ENCODE measurements at places on chromosomes 6 and 20.

DNA sequence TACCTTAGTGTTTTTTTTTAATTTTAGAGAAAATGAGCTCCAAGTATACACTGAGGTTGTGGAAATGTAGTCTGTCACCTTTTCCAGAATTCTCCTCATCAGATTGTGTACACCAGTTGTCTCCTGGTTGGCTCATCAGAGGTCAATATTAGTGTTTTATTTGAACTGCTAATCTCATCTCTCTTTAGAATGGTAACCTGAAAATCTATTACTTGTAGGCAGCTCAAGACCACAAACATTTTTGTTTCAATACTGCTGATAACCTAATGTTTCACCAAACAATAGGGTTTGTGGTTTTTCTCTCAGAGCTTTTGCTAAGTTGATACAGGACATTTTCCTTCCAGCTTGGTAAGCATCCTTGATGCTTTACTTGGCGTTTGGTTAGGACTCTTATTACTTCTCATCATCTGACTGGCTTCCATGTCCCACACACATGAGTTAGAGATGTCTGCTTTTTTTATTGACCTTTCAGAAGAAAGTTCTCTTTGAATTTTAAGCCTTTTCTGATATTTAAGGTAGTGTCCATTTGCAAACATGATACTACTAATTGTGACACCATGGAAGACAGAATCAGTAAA lies 15.1 kb downstream of the ADGRG6 start:
- no peaks in the 10 kb centered on the region for H3K4me1 ChIP-seq
- no peak for DNase-seq
- no peak overlapping the region for H3K27ac ChIP-seq
- no peak overlapping the region for H3K4me3 ChIP-seq
- H3K27me3 ChIP-seq: no peaks in the 10 kb centered on the region
- no peaks in the 10 kb centered on the region for H3K36me3 ChIP-seq

DNA sequence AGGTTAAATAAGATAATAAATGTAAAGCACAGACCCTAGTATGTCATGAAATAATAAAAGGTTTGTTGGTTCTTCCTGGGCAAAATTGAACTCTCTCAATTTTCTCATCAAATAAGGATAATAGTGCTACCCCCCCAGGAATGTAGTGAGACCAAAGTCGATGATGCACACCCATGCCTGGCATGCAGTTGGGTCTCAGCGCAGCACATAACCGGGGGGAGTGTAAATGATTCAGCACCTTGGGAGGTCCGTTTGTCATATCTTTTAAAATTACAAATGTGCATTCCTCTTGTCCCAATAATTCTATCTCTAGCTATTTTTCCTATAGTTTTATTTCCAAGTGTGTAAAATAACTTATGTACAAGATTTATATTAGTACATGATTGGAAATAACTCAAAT lies 31.3 kb upstream of the CCDC167 start:
- H3K27me3 ChIP-seq: peaks cover 2% of the 10 kb centered on the region
- H3K27ac ChIP-seq: no peak overlapping the region
- no peaks in the 10 kb centered on the region for H3K36me3 ChIP-seq
- peaks cover 14% of the 10 kb centered on the region for H3K4me1 ChIP-seq

DNA sequence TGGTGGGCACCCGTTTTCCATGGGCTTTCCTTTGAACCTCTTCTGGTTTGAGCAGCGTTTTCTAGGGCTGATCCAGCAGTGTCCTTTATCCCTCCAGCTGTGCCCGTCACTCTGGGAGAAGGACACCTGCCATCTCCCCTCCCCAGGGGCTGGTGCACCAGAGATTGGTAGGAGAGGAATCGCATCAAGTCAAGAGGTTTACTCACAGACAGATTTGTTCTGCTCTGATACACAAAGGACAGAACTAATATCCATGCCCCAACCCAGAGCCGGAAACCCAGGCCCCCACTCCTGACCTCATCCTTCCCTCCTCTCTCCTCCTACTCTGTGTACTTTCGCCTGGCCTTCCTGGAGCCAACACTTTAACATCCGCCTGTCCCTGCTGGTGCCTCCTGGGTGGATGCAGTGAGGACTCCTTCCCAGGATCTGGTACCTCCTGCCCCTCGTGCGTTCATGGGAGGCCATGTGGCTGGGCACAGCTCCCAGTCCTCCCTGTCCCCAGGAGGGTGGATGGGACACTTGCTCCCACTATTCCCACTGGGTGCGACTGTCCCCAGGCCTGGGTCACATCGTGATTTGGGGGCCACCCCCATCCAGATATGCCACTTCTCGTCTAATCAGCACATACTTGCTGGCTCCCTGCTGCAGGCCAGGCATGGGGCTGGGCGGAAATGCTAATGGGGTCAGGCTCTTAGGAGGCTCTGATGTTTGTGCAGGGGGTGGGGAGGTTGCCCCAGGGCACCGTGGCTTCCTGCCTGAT lies 286.3 kb downstream of the CDH4 start:
- H3K4me1 ChIP-seq: no peaks in the 10 kb centered on the region
- no peak overlapping the region for H3K27ac ChIP-seq
- no peaks in the 10 kb centered on the region for H3K27me3 ChIP-seq

GRCh38 chr6:141210901-141211300 lies 921.8 kb upstream of the GJE1 start:
- no peak overlapping the region for H3K4me3 ChIP-seq
- no peaks in the 10 kb centered on the region for H3K27me3 ChIP-seq
- no peaks in the 10 kb centered on the region for H3K4me1 ChIP-seq
- H3K27ac ChIP-seq: no peak overlapping the region
- DNase-seq: no peak

GRCh38 chr20:1083431-1084080 lies 34.8 kb upstream of the PSMF1 start:
- H3K27ac ChIP-seq: no peak overlapping the region
- peaks cover 2% of the 10 kb centered on the region for H3K36me3 ChIP-seq
- H3K4me3 ChIP-seq: no peak overlapping the region
- DNase-seq: no peak
- H3K27me3 ChIP-seq: no peaks in the 10 kb centered on the region
- H3K4me1 ChIP-seq: peaks cover 16% of the 10 kb centered on the region

GRCh38 chr6:22328474-22328873 lies 31.6 kb upstream of the PRL start:
- H3K27ac ChIP-seq: no peak overlapping the region
- DNase-seq: no peak
- no peaks in the 10 kb centered on the region for H3K4me1 ChIP-seq
- no peaks in the 10 kb centered on the region for H3K36me3 ChIP-seq
- H3K4me3 ChIP-seq: no peak overlapping the region

DNA sequence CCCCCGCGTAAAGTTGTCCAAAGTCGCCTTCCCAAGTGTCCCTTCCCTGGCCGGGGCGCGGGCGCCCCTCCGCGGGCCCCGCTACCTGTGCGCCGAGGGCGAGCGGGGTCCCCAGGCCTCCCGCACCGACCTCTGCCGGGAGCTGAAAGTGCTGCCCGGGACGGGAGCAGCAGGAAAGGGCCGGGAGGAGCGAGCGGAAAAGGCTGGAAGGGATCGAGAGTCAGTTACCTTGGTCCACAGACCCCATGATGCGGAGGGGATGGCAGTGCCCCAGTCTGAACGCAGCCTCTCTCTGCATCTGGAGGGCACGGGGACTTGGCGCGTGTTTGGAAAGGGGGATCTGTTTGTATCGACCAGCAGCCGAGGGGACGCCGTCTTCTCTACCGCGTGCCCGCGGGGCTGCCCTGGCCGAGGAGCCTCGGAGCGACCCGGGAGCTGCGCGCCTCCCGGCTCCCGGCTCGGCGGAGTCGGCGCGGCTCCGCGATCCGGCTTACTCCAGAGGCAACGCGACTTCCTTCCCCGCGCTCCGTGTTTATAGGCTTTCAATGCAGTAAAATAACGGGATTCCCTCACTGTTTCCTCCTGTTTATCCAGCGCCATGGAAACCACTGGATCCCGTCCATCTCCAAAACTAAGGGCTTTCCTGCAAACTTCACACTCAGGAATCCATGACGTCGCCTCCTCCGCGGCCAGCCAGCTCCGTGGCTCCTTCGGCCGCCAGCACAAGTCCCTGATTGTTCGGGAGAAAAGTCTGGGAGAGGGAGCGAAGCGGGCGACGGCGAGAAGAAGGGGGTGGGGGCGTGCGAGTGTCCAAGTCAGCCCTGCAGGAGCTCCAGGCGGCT lies 20.0 kb upstream of the NFATC2 start:
- peaks cover 70% of the 10 kb centered on the region for H3K27me3 ChIP-seq
- H3K27ac ChIP-seq: no peak overlapping the region
- H3K36me3 ChIP-seq: no peaks in the 10 kb centered on the region
- H3K4me1 ChIP-seq: peaks cover 28% of the 10 kb centered on the region

DNA sequence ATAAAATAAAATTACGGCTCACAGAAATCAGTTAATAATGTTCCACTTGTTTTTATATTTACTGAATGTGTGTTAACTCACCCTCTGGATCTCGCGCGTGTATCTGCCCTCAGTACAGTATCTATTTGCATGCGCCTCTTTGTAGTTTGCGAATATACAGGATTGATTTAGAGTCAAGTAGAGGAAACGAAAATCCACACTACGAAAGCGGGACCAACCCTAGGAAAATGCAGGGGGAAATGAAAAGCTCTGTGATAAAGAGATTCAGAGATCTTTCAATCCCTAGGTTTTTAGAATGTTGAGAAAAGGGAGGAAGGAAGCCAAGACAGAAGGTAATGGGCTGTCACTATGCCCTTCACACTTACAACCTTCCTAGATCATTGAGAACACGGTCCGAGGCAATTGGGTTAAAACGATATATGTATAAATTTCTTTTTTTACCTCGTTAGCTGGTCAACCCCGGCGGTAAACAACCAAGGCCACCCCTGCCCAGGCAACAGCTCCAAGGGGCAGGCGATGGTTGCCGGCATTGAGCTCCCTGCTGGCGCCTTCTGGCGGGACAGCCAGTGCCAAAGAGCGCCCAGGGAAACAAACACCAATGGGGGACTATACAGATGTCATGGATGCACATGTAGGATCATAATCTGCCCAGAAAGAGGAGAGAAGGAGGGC lies 792 bp upstream of the FUT9 start:
- H3K4me1 ChIP-seq: no peaks in the 10 kb centered on the region
- H3K36me3 ChIP-seq: no peaks in the 10 kb centered on the region
- H3K27ac ChIP-seq: no peak overlapping the region
- DNase-seq: no peak
- no peak overlapping the region for H3K4me3 ChIP-seq

DNA sequence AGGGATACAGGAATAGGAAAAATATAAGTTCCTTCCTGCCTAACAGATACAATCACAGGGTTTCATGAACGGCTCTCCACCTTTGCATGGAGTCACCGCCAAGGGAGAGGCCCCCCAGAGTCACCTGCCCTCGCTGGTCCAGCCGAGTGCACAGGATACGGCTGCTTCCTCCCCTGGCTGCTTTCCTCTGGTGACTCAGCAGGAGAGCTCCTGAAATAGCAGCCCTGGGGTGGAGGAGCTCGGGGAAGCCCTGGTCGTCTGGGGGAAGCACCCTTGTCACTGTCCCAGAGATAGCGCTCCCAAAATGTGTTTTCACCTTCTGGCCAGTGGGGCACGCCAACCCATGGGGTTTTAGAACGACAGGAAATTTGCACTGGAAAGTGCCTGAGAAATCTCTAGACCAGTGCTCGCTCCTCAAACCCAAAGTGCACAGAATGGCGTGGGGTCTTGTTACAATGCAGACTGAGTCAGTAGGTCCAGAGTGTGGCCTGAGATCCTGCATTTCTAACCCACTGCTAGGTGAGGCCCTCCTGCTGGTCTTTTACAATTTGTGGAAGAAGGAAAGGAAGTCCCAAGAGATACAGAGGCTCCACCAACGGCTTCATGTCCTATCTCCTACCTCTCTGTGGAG lies 35.9 kb upstream of the FAM50B start:
- H3K27me3 ChIP-seq: no peaks in the 10 kb centered on the region
- no peak overlapping the region for H3K4me3 ChIP-seq
- no peak overlapping the region for H3K27ac ChIP-seq
- no peaks in the 10 kb centered on the region for H3K36me3 ChIP-seq

- H3K4me3 ChIP-seq: no peak overlapping the region
- no peaks in the 10 kb centered on the region for H3K27me3 ChIP-seq
- H3K27ac ChIP-seq: no peak overlapping the region
- DNase-seq: no peak
- H3K36me3 ChIP-seq: peaks cover 20% of the 10 kb centered on the region
Measured at GRCh38 chr6:137863091-137863797, 3.8 kb upstream of the TNFAIP3 start.

- H3K27ac ChIP-seq: no peak overlapping the region
- no peaks in the 10 kb centered on the region for H3K27me3 ChIP-seq
- peaks cover 13% of the 10 kb centered on the region for H3K4me1 ChIP-seq
- H3K4me3 ChIP-seq: no peak overlapping the region
Measured at GRCh38 chr6:109081516-109082187, 13.0 kb downstream of the SESN1 start.

- no peak overlapping the region for H3K4me3 ChIP-seq
- no peak overlapping the region for H3K27ac ChIP-seq
- peaks cover 22% of the 10 kb centered on the region for H3K4me1 ChIP-seq
Measured at GRCh38 chr6:36977470-36977941, 8.5 kb downstream of the MTCH1 start.

GRCh38 chr6:35633579-35634089 lies 55.1 kb downstream of the FKBP5 start:
- H3K27me3 ChIP-seq: no peaks in the 10 kb centered on the region
- DNase-seq: no peak
- H3K36me3 ChIP-seq: peaks cover 33% of the 10 kb centered on the region
- H3K4me1 ChIP-seq: peaks cover 29% of the 10 kb centered on the region

DNA sequence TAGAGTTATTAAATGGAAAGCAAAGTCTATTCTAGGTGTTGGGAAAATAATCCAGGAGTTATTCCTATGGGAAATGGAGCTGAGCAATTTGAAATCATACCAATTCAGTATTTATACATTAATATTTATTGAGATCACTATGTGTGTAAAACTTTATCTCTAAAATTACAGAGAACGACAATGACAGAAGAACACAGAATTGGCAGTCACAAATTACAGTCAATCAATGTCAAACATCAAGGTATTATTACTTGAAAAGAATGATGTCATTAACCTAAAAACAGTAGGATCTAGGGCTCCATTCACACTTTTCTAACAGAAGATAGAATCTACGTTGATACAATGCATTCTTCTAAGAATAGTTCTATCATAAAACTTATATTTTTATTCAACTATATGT lies 154.9 kb upstream of the GJE1 start:
- DNase-seq: no peak
- no peaks in the 10 kb centered on the region for H3K4me1 ChIP-seq
- no peaks in the 10 kb centered on the region for H3K36me3 ChIP-seq
- no peak overlapping the region for H3K4me3 ChIP-seq

- no peaks in the 10 kb centered on the region for H3K4me1 ChIP-seq
- H3K27me3 ChIP-seq: peaks cover 2% of the 10 kb centered on the region
- H3K27ac ChIP-seq: no peak overlapping the region
- no peak overlapping the region for H3K4me3 ChIP-seq
- DNase-seq: no peak
- H3K36me3 ChIP-seq: no peaks in the 10 kb centered on the region
Measured at GRCh38 chr6:130997061-130997753, 65.8 kb downstream of the EPB41L2 start.

GRCh38 chr6:14709900-14710299 lies 536.0 kb upstream of the JARID2 start:
- peaks cover 4% of the 10 kb centered on the region for H3K36me3 ChIP-seq
- H3K4me3 ChIP-seq: no peak overlapping the region
- H3K27ac ChIP-seq: peak overlapping the region; percentile 26
- no peak for DNase-seq
- peaks cover 56% of the 10 kb centered on the region for H3K4me1 ChIP-seq
- H3K27me3 ChIP-seq: no peaks in the 10 kb centered on the region
